ENCODE measurements at places on chromosomes 4 and X.

- DNase-seq: no peak
Measured at GRCh38 chr4:24674279-24674678, 89.9 kb upstream of the DHX15 start.

- no peak for DNase-seq
Measured at GRCh38 chrX:131277543-131278136, 11.5 kb downstream of the IGSF1 start.

DNA sequence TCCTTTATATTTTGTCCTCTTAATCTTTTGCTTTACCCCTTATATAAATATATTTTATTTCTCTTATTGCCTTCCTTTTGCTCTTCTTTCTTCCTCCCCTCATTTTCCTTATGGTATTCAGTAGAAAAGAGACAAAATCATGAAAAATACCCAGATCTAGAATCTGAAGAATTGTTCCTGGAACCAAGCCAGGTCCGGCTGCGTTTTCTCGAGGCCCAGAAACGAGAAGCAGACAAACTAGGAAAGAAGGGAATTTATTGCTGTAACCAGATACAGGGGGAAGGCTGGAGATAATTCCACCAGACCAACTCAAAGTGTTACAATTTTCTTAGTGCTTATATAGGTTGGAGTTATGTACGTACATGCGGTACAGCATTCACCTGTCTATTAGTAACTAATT is 328.7 kb downstream of the GABRG1 start:
- DNase-seq: no peak

DNA sequence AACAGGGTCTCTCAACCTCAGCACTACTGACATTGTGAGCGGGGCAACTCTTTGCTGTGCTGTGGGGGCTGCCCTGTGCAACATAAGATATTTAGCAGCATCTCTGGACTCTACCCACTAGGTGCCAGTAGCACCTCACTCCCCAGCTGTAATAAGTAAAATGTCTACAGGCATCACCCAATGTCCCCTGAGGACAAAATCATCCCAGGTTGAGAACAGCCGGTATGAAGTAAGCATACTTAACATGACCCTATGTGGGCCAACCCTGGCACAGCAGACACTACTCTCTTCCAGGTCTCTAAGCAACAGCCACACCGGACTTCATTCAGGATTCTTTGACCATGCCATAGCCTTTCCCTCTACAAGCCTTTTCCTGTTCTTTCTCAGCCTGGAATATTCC is 10.5 kb upstream of the MGST2 start:
- no peak for DNase-seq

DNA sequence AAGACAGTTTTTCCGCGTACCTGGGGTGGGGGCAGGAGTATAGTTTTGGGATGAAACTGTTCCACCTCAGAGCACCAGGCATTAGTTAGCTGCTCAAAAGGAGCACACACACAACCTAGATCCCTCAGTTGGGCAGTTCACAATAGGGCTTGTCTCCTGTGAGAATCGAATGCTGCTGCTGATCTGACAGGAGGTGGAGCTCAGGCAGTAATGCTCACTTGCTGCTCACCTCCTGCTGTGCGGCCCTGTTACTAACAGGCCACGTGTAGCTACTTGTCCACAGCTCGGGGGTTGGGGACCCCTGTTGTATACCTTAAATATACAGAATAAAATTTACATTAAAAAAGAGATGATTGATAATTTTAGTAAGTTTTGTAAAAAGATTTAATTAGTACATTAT is 191.5 kb downstream of the SLC7A11 start:
- DNase-seq: no peak

GRCh38 chr4:162497564-162498167 is 333.9 kb upstream of the FSTL5 start:
- DNase-seq: no peak

DNA sequence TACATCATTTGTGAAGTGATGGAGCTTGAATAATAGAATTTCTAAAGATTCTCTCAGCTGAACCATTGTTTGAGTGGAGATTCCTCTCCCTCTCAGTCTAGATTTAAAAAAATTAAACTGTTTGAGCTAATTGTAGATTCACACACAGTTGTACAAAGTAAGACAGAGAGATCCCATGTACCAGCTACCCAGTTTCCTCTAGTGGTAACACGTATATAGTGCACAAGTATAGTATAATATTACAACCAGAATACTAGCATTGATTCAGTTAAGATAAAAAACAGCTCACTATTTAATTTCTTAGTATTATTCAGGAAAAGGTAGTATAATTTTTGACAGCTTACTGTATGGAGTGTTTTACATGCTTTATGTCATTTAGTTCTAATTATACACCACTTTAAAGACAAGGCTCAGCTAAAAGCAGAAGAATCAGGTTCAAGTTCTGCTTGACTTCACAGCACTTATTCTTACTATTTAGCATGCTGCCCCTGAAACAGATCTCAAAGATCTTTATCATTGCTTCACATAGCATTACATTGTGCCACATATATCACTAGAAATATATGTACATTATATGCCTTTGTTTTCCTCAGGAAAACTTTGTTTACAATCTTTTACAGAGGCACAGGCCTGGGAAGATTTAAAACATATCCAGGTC is 136.1 kb downstream of the SNCA start:
- no peak for DNase-seq

DNA sequence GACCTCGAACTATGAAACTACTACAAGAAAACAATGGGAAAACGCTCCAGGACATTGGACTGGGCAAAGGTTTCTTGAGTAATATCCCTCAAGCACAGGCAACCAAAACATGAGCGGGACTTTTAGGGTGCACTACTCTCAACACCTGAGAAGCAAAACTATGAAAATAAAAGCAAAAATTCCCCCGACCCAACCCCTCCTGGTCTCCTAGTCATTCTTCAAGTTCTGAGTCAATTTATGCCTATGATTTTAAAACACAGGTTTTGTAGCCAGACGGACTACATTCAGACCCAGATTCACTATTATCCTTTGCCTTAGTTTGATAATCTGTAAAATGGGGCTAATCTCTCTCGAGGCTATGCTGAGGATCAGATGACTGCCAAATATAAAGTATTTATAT is 97.0 kb downstream of the SOWAHB start:
- no peak for DNase-seq

DNA sequence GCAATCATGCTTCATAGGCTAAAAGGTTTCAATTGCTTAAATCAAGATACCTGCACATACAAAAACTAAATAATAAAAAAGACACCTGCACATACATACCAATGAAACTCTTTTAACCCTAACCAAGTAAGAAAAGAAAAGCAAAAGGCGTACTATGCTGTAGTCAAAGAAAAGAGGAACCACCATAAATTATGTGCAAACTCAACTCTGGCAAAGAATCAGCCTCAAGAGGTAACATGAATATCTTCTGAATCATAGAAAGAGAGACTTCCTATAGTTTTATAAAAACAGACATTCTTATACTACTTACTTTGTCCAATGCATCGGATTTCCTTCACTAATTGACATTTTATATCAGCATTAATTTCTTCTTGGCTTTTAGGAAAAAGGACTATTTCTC is 29.3 kb downstream of the MMGT1 start:
- no peak for DNase-seq

DNA sequence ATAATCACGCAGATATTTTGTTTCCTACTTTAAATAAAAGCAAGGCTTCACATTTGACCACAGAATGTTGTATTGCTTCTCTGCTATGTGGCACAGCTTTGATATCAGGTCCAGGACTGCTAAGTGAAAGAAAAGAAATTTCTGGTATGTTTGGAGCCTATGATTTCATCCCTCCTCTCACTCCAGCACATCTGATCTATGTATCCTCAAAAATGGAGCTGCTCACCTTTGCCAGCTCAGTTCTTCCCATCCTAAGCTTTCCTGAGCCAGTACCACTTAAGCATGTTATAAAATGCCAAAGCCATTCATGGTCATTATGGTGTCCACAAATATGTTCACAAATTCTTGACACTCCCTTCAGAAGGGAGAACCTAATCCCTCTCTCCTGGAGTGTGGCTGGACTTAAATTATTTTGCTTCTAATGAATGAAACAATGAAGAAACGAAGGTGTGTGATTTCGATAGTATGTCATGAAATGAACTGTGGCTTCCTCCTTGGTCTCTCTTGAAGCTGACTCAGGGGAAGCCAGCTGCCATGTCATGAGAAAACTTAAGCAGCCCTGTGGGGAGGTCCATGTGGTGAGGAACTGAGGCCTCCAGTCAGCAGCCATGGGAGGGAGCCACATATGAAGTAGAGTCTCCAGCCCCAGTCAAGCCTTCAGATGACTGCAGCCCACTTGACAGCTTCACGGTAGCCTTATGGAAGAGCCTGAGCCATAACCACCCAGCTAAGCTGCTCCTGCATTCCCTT is 207.7 kb downstream of the MGST2 start:
- no peak for DNase-seq

GRCh38 chrX:129719931-129720530 is 18.7 kb upstream of the XPNPEP2 start:
- DNase-seq: no peak

- DNase-seq: no peak
Measured at GRCh38 chrX:80181079-80181478, 166.5 kb downstream of the TBX22 start.

DNA sequence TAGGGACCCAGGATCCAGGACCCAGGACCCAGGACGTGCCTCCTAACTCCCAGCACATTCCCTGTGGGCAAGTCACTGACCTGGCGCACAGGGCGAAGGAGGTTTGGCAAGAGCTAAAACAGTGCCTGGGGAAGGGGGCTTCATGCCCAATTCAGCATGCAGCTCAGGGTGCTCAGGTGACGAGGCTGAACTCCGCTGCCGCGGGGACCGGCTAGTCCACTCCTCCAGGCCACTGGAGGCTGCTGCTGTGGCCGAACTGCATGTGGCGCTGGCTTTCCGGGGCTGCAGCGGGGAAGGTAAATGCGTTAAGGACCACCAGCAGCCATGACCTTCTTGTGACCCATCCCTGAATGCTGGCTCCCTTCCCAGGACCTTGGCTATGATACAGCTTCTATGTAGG is 4.9 kb upstream of the PIM2 start:
- DNase-seq: no peak

DNA sequence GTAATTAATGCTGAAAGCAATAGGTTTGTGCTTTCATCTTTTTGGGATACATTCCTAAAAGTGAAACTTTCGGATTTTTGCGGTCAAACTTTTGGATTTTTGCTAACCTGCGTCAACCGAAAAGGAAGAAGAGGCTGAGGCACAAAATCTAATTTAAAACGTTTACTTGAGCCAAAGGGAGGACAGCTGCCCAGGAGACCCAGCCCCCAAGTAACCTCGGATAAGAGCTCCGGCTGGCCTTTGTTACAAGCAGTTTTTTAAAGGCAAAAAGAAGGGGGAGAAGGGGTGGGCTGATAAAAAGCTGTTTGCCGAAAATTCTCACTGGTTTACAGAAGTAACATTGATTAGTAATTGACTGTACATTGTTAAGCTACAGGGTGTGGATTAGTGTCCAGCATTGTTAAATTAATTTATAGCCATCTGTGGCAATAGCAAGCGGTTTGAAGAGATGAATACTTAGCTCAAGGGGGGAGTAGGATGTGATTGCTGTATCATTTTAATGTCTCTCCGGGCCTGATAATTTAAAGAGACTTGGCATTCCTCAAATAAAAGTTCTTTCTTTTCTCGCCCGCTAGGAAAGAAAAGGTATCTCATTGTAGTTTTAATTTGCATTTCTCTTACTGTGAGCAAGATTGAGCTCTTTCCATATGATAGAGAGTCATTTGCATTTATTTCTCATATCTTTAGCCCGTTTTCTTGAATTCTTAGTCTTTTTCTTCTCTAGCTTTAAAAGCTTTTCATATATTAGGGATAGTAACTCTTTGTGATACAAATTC is 59.1 kb upstream of the USP9X start:
- no peak for DNase-seq

GRCh38 chrX:66050140-66050569 is 10.3 kb upstream of the VSIG4 start:
- DNase-seq: no peak

DNA sequence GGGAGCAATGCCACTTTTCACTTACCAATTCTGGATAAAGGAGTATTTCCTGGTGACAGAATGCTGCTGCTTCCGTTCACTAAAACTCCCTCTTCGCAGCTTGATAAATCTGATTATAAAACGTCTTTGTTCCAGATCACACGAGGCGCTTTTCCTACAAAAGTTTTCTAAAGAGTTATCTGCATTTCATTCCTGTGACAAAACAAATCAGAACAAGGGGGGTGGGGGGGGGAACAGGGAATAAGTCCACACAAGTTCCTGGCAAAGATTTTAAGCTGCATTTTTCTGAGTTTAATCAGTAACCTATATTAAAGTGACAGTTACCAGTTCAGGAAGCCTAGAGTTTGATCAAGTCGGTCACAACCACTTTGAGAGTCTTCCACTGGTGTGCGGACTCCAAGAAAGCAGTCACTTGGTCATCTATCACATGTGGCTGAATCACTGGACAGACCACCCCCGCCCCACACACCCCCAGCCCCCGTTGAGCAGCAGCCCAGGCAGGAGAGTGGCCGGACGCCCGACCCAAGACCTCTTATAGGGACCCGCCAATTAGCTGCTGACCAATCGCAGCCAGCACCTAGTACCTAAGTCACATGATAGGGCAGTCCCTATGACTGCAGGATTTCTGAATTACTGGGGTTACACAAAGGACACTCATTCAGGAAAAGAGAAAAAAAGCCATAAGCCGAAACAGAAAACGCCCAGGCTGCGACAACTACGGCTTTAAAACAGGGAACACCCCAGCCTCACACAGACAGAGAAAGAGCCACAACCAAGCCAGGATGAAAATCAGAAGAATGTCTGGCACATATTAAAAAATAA is 569.3 kb upstream of the DIPK2B start:
- DNase-seq: peak; percentile 47

DNA sequence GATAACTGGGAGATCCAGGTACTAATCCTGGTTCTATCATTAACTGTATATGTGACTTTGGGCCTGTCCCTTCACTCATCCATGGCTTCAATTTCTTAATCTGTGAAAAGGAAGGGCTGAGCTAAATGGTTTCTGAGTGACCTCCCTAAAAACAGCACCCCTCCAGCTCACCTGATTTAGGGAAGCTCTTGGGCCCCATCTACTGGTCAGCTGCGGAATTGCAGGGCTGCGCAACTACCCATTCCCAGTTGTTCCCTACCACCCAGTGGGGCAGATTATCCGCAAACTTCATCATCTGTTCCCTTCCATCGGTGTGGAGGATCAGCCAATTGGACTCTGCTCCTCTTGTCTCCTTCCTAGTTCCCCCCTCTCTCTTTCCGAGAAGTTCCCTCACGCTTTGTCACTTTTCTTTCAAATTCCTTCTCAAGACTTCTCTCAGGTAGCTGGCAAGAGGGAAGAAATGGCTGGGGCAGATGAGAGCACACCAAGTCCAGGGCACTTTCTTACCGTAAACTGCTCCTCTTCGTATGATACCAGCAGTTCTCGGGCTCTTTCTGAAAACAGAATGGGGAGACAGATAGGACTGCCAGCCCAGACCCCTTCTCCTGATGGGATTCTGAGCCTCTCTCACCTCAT is 5.8 kb downstream of the LAS1L start:
- DNase-seq: peak; percentile 62

- no peak for DNase-seq
Measured at GRCh38 chr4:174553031-174553430, 30.7 kb upstream of the HPGD start.

- DNase-seq: no peak
Measured at GRCh38 chr4:61333490-61333889, 133.4 kb downstream of the ADGRL3 start.

Data from stimulated activated CD4-positive, alpha-beta T cell treated with anti-CD3 and anti-CD28 coated beads, Interleukin-2, amount 100 ng/mL, for 24 hours (primary cell).